Lung (tissue), 17 donors: ENCODE measurements at places on chromosomes 16 and 17. TPM values are rescaled to one million over a fixed set of nuclear protein-coding genes. Genes with fewer than 3 reads are reported as not detected.
A peak's percentile ranks its signal among the peaks of the same experiment; 100 is the strongest.

RPUSD1 gene
- total RNA-seq: 25.2 TPM

SYT17 gene
- 13.1 TPM for total RNA-seq

HAS3 gene
- total RNA-seq: 24.0 TPM

- no peak for DNase-seq
Measured at GRCh38 chr17:35368081-35368830, 5.2 kb downstream of the SLFN11 start.

- no peak for DNase-seq
Measured at GRCh38 chr16:82509691-82510430, 116.9 kb upstream of the CDH13 start.

- no peak for DNase-seq
Measured at GRCh38 chr17:29240968-29241963, 5.4 kb upstream of the CRYBA1 start.

- no peak for DNase-seq
Measured at GRCh38 chr17:3157218-3157617, 29.9 kb upstream of the OR1G1 start.

DNA sequence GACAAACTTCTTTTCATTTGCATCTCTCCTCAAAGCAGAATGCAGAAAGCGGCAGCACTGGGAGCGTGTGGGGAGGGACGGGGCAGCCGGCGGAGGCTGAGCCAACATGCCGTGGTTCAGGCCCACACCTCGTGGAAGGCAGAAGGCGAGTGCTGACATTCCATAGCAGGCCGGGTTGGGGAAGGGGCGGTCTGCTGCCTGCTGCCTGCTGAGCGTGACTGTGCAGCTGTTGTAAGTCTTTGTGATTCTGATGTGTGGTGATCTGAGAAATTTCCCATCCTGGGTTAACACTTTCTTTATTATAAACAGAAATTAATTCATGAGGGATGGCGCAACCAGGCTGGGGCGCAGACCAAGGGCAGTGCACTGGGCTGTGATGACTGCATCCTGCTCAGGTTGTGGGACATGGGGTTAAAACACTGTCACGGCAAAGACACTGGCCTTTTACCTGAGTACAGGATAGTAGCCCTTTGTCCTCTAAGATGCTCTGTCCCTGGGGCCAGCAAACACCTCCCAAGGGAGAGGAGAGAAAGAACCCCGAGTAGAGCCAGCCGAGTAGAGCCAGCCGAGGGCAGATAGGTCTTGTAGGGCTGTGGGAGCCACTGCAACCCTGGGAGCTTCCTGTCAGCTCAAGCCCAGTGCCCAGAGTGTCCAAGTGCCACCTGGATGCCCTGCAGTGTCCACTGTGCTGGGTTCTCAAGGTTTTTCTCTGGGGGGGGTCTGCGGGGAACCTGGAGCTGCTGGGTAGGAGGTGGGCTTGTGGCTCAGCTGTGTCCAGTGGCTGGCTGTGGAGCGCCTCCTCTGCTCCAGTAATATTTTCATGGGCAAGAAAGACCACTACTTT is 8.8 kb upstream of the DNASE1 start:
- DNase-seq: peak; percentile 89

DNA sequence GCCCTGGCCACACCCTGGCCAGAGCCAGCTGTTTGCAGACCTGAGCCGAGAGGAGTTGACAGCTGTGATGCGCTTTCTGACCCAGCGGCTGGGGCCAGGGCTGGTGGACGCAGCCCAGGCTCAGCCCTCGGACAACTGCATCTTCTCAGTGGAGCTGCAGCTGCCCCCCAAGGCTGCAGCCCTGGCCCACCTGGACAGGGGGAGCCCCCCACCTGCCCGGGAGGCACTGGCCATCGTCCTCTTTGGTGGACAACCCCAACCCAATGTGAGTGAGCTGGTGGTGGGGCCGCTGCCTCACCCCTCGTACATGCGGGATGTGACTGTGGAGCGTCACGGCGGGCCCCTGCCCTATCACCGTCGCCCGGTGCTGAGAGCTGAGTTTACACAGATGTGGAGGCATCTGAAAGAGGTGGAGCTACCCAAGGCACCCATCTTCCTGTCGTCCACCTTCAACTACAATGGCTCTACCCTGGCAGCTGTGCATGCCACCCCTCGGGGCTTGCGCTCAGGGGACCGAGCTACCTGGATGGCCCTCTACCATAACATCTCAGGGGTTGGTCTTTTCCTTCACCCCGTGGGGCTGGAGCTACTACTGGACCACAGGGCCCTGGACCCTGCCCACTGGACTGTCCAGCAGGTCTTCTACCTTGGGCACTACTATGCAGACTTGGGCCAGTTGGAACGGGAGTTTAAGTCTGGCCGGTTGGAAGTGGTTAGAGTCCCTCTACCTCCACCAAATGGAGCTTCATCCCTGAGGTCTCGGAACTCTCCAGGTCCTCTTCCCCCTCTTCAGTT is 578 bp downstream of the AOC2 start:
- DNase-seq: no peak

DNA sequence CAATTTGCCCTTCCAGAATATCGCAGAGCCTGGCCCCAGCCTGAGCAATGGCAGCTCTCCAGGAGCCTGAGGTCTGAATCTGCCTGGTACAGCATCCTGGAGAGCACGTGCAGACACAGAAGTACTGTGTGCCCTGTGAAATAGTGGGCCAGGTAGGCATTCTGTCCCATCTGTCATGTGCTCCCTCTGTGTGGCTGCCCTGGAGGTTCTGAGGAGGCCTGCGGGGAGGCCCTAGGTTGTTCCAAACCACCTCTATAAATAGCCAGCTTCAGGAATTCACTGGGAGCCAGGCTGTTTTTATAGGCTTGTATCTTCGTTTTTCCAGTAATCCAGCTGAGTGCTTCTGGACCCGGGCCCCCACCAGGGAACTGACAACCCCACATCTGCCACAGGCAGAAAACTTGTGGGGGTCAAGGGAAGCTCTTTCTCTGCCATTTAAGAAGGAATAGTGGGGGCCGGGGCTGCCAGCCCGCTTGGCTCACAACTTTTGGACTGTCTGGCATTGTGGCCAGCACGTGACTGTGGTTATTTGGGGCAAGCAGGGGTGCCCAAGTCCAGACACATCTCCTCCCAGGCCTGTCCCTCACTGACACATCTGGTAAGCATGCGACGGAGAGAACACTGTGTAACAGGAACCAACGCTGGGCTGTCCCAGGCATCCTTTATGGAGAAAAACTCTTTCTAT is 356.3 kb upstream of the TNRC6C start:
- no peak for DNase-seq

DNA sequence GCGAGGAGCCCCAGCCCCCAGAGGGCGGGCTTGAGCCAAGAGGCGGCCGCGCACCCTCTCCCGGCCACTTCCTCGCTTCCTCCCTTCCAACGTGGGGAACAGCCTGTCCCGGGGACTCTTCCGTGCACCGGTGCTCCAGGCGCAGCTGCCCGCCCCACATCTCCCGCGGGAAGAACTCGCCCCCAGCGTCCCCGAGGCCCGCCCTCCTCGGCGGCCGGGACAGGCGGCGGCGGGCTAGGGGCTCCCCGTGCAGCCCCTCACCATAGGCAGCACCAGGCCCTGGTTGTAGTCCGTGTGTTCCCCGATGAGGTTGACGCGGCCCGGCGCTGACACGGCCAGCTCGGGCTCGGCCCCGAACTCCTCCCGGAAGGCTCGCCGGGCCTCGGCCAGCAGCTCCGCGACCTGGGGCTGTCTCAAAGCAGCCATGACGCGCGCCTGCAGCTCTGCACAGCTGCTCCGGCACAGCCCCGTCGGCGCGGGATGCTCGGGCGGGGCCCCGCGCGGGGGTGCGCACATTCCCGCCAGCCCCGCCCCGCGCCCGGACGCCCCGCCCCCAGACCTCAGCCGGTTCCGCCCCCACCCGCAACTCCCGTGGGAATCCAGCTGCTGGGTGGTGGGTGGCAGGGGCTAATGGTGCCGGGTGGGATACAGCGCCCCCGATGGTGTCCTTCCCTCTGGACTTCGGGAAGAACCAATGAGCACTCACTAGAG is at the start of gene GALK1:
TSS of gene GALK1 (minus strand) at position 482 of the 711 bp plus-strand sequence. CDS start at position 426, 56 bp downstream.
- peak; percentile 82 for DNase-seq

GRCh38 chr16:31414706-31415105 is 13.5 kb downstream of the COX6A2 start:
- no peak for DNase-seq
